Activated naive CD4-positive, alpha-beta T cell treated with anti-CD3 and anti-CD28 coated beads for 36 hours (primary cell): ENCODE measurements at places on chromosomes 7 and 10. TPM values are rescaled to one million over a fixed set of nuclear protein-coding genes. Genes with fewer than 3 reads are reported as not detected.

GRCh38 chr10:108412323-108412722 is 1247.8 kb upstream of the SORCS1 start:
- DNase-seq = no peak

- DNase-seq = no peak
Observed at GRCh38 chr10:16943295-16944285, 126.4 kb upstream of the RSU1 start.

DNA sequence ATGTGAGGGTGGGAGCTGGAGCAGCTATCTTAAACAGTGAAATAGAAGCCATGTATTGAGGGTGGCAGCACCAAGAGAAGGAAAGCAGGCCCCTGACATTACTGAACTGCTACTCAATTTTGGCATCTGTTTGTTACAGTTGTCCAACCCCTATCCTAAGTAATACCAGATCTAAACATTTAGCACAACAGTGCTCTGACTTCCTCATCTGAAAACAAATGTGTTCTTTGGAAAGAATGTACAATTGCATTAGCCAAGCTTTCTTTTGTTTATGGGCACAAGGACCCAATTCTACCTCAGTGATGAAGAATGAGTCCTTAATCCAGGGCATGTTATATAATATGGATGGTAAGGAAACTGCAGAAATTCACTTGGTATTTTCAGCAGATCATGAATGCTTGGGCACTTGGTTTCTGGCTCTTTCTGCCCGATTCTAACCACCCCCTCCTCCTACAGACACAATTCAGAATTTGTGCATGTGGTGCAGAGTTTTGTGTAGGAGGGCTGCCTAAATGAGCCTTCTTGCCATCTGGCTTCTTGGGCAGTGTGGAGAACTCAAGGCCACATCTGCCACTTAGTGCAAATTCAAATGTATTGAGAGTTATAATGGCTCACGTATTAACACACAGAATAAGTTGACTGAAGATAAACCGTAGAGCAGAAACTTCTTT is 36.9 kb upstream of the KMT2E start:
- no peak for DNase-seq

GRCh38 chr10:44947371-44948152 is 12.0 kb upstream of the RASSF4 start:
- DNase-seq = no peak

DNA sequence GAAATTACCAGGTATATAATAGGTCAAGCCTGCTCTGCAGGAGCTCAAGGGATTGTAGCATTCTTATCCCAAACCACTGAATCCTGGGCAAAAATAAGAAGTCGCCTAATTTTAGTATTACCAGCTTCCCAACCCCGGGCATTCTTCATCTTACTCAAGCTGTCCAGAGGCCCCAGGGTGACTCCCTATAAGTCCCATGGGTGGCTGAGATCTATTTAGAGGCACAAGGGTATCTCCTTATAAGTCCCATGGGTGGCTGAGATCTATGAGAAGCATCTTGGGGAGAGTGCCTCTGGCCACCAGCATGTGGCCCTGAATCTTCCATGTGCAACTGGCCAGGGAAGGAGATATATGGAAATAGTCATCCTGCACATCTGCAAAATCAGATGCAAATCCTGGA is 38.9 kb downstream of the PRSS2 start:
- DNase-seq = no peak

DNA sequence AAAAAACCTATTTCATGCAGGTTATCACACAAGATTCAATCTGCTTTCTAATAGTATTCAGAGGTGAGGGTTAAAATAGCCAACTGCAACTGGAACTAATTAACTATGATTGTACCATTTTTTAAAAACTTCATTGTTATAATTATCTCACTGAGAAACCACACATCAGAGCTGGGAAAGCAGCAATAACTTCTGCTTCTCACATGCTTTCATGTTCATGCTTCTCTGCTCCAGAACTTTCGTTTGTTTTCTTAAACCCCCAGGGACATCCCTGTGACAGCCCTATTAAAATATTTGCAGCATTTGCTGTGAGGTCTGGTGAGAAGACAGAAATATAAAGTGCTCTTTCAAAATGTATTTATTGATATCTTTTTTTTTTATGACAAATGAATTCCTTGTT is 389.0 kb upstream of the SORCS1 start:
- DNase-seq = no peak

DNA sequence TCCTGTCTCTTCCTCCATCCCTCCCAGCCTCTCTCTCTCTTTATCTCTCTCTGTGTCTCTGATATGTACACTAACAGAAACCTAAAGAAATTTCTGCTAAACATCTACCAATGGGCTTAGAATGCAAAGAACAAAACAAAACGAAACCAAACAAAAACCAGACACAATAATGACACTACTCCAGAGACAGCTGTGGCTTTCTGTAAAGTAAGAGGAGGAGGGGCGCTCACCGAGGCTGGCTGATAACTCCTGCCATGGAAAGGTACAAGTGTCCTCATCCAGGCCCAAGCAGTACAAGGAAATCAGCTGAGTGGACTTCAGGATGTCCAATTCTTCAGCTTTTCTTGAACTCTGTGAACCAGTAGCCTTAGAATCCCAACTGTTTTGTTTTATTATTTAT is 70.4 kb upstream of the FZD8 start:
- DNase-seq = no peak

- DNase-seq = no peak
Observed at GRCh38 chr7:133679977-133680376, 427.1 kb downstream of the EXOC4 start.

DNA sequence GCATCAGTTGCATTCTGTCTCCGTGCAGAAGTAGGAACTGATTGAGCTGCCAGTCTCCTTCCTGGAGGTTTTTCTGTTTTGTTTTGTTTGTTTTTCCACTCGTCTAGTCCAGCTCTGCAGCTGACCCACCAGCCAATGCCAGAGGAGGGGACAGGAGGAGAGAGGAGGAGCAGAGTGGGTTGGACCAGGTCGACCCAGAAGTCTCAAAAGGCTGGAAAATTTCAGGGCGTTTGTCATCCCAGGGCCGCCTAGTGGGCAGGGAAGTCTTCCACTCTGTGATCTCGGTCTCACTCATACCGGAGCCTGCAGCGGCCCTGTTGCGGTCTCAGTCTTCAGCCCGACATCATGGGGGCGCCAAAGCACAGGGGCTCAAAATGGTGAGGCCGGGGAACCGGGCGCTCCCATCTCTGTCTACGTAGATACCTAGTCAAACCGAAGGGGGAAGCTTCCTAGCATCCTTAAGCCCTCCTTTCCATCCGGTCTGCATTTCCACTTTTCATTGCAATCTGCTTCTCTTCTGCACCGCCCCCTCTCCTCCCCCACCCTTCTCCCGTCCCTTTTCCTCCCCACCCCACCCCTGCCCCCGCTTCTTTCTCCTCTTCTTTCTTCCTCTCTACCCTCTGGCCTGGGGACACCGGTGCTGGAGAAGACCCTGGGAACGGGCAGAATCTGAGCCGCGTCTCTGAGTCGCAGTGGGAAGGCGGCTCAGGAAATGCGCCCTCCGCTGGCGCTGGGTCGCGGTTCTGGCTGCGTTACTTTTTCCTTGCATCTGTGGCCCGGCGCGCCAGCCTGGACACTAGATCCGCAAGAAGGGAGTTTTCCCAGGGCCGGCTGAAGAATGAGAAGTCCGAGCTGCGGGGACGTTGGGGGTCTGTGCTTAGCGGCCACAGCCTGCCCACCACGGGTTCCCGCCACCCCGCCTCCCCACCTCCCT is 16.2 kb upstream of the PAX2 start:
- peak; percentile 65 for DNase-seq

DNA sequence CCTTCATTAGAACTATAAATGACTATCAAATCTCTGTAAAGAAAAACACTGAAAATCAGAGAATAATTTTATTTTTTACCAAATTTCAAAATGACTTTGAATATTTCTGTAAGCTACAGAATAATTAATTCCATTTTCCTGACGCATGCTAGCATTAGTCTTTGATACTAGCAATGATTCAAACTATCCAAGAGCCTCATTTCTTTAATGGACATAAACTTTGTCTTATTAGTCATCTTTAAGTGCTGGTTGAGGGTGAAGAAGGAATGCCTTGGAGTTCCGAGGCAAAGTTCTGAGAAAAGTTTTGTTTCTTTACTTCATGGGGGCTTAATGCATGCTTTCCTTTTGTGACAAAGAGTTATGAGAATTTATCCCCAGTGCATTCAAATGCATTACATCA is 137.3 kb downstream of the AGMO start:
- no peak for DNase-seq

- DNase-seq = no peak
Observed at GRCh38 chr10:72814099-72814790, 79.3 kb upstream of the OIT3 start.

GRCh38 chr7:79734181-79734580 is 280.7 kb upstream of the MAGI2 start:
- no peak for DNase-seq

DNA sequence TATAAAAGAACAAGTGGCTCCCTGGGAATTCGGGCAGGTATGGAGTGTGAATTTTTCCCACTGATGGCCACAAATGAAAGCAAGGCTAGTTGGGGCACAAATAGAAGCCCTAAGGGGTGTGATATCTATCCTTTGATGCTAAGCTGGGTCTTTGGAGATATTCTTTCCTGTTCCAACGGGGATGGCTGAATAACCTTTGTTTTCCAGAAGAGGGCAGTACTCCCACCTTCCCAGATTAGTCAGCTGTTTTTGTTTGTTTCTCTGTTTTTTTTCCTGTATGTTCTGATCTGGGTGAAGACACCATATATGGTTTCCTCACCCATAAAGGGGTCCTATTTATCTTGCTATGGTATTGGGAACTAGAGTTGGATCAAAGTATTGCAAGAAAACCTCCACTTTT is 947.7 kb upstream of the SORCS1 start:
- DNase-seq = no peak

- DNase-seq = no peak
Observed at GRCh38 chr7:123351516-123352505, 152.0 kb upstream of the SLC13A1 start.

DNA sequence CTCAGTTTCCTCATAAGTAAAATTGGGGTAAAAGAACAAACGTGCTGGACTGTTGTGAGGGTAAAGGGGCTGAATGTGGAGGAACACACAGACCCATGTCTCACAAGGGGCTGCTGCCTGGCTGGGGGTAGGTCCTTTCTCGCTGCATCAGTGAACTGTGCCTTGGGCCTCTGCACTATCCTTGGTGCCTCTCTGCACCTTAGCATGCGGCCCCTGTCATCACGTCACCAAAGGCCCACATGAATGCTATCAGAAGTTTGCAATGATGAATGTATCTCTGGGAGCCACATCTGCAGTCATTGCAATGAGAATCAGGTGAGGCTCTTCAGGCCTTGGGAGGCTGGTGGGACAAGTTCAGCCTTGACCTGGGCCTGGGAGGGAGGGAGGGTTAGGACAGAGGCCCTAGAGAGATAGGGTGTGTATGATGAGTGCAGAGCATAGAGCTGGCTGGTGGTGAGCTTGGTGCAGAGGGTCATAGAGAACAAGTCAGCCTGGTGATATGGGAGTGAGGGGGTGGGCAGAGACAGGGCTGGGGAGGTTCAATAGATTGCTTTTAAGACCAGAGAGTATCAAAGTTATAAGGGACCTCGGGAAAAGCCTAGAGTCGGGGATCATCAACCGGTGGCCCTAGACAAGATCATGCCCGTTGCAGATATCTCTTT is 308.4 kb downstream of the RPS24 start:
- DNase-seq = no peak

GRCh38 chr10:508726-509125 is 180.7 kb downstream of the DIP2C start:
- DNase-seq = no peak

GRCh38 chr7:70379210-70379609 is 752.7 kb upstream of the GALNT17 start:
- DNase-seq = no peak

Gene UTF1
- not detected for total RNA-seq

Gene CXCL12
- total RNA-seq = not detected

Gene ALOX5
- 0.14 TPM for total RNA-seq

Gene VWC2
- not detected for total RNA-seq

Gene SPDYE2
- not detected for total RNA-seq

Gene SORBS1
- total RNA-seq = 0.77 TPM

Gene CYP3A7
- total RNA-seq = not detected

Gene MSS51
- total RNA-seq = 1.9 TPM
